Adrenal gland (tissue), 19 donors: ENCODE measurements at places on chromosomes 1 and 21. TPM values are rescaled to one million over a fixed set of nuclear protein-coding genes. Genes with fewer than 3 reads are reported as not detected.

GRCh38 chr1:205190845-205191577, 20.5 kb downstream of the DSTYK start:
- peak overlapping the region; percentile 9 for H3K4me3 ChIP-seq
- peak overlapping the region; percentile 58 for H3K27ac ChIP-seq
- peak; percentile 67 for DNase-seq
- peaks cover 12% of the 10 kb centered on the region for H3K36me3 ChIP-seq

DNA sequence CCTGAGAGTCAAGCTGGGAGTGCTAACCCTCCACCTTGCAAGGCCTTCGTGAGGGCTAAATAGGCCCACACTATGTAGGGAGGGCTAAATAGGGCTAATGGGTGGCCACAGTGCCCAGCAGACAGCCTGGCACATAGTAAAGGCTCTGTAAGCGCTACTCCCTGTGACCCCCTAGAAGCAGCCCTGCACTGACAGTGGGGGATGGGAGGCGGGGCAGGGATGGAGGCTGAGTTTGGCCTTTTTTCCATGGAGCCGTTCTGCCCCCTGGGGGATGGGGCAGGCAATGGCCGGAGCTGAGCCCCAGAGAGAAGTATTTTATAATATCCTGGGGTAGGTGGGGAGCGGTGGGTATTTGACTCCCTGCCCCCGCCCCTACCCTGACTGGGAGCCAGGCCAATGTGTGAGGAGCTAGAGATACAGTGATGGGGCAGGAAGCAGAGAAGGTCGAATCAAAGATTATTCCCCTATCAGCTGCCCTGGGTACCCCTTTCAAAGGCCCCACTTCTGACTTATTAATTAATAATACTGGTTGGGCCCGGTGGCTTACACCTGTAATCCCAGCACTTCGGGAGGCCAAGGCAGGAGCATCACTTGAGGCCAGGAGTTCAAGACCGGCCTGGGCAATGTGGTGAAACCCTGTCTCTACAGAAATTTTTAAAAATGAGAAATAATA, 42.3 kb downstream of the LACTBL1 start:
- no peaks in the 10 kb centered on the region for H3K27me3 ChIP-seq
- H3K4me3 ChIP-seq: no peak overlapping the region
- H3K27ac ChIP-seq: no peak overlapping the region
- H3K36me3 ChIP-seq: no peaks in the 10 kb centered on the region

GRCh38 chr1:87844251-87844650, 515.6 kb downstream of the LMO4 start:
- H3K27me3 ChIP-seq: no peaks in the 10 kb centered on the region
- DNase-seq: no peak
- H3K27ac ChIP-seq: no peak overlapping the region
- no peak overlapping the region for H3K4me3 ChIP-seq
- no peaks in the 10 kb centered on the region for H3K36me3 ChIP-seq

PLA2G4A gene
- 10.1 TPM for polyA plus RNA-seq

ACBD6 gene
- polyA plus RNA-seq: 32.0 TPM

RNF187 gene
- polyA plus RNA-seq: 110 TPM

TMEM82 gene
- not detected for polyA plus RNA-seq
